ENCODE measurements at places on chromosomes 1 and 21.

GRCh38 chr21:41630917-41631316 lies 123.0 kb upstream of the TMPRSS2 start:
- DNase-seq, result no peak

GRCh38 chr1:212622906-212623305 lies 14.3 kb downstream of the ATF3 start:
- DNase-seq, result no peak

- DNase-seq, result no peak
These were observed 60.3 kb downstream of the KIF26B start for GRCh38 chr1:245215071-245215470.

- DNase-seq, result peak; percentile 81
These were observed 23.6 kb downstream of the GPA33 start for GRCh38 chr1:167066333-167067122.

GRCh38 chr1:203743091-203743571 lies 21.9 kb upstream of the LAX1 start:
- no peak for DNase-seq

GRCh38 chr21:40402884-40403582 lies 443.9 kb downstream of the DSCAM start:
- no peak for DNase-seq

- DNase-seq, result no peak
These were observed 8.9 kb upstream of the RGS1 start for GRCh38 chr1:192566657-192567056.

DNA sequence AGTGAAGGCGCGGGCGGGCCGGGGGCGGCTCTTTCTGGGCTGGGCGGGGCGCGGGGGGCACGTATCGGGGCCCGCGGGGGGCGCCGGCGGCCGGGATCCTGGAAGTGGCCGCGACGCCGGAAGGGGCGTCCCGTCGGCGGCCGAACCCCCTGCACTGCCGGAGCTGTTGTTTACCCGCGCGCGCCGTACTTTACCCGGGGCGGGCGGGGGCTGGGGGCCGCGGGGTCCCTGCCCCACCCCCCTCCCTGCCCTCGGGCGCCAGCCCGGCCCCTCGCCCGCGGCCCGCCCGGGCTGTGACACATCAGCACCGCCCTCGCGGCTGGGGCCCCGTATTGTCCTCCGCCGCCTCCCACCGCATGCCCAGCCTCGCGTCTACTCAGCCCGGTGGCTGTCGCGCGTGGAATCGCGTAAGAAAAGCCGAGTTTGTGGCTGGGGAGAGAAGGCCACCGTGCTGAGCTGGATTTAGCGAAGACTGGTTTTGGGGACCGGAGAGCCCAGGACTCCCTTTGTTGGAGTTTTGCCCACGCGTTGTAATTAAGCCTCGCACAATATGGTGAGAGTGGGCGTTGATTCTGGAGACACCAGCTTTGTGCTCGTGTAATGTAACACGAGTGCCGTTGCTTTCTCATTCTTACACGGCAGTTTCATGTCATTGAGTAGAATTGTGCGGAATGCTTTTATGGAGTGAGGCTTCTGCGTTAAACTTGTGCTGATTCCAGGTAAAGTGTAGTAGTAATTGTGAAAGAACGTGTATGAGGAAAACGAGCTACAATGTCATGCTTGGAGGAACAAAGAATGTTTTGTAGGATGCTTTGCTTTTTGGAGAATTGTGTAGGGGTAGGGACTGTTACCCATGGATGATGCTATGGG lies 559 bp downstream of the BACH1 start:
- DNase-seq, result peak; percentile 84

- no peak for DNase-seq
These were observed 1.8 kb downstream of the LAMB3 start for GRCh38 chr1:209650454-209650853.

DNA sequence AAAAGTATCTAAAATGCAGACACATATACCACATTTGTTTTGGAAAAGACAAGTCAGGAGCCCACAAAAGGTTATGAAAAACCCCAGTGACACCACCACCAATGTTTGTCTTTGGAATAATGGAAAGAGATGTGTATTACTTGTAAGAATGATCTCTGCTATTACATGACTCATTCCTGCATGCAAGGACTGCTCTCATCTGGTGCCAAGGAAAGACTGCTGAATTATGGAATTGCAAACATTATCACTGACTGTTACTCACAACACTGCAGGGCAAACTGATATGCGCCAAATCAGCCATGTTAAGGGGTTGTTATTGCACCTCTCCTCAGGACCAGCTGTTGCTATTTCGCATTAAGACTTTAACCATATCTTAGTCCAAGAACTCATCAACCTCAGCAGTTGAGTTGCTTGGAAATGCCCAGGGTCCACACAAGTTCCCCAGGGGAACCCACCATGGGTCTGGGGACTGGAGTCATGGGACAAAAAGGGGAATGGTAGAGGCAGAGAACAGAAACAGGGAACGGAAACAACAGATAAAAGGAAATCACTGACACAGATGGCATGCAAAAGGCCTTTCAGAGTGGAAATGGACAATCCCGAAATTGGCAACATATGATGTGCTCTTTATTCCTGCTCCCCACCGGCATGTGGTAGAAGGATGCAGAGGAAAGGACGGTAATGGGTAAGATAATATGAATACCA lies 34.4 kb downstream of the CAPZB start:
- DNase-seq, result no peak
